CD8-positive, alpha-beta memory T cell (primary cell): ENCODE measurements at places on chromosomes 13 and 19.

DNA sequence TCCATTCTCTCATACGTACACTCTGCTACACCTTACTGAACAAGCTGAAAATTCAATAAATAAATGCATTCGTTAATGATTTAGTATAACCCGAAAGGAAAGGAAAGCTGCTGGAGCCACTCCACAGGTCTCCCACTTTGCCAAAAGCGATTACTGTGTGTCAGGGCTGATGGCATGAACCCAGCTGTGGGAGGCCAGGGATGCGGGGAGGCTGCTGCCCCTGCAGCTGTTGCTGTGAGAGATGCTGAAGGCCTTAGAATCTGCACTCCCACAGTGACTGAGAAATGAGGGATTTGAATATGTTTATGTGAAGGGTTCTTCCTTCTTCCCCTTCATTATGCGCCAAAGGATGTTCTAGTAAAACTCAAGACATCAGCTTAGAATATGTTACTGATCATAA, 58.7 kb upstream of the NBEA start:
- DNase-seq, result no peak

DNA sequence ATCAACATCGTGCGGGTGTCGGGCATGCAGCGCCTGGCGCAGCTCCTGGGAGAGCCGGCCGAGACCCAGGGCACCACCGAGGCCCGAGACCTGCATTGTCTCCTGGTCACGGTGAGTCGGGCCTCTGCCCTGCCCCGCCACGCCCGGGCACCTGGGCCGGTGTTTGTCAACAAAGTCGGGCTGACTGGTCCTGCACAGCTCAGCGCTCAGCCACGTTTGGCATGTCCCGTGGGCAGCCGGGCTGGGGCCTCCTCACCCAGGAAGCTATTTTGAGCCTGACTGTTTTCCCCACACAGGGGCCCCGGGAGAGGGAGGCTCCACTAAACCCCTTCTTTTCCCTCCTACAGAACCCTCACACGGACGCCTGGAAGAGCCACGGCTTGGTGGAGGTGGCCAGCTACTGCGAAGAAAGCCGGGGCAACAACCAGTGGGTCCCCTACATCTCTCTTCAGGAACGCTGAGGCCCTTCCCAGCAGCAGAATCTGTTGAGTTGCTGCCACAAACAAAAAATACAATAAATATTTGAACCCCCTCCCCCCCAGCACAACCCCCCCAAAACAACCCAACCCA, 1.3 kb downstream of the GADD45B start:
- no peak for DNase-seq

GRCh38 chr13:19818223-19818842, 35.6 kb upstream of the PSPC1 start:
- no peak for DNase-seq

- no peak for DNase-seq
These were observed 202.3 kb downstream of the NBEA start for GRCh38 chr13:35144166-35144890.

DNA sequence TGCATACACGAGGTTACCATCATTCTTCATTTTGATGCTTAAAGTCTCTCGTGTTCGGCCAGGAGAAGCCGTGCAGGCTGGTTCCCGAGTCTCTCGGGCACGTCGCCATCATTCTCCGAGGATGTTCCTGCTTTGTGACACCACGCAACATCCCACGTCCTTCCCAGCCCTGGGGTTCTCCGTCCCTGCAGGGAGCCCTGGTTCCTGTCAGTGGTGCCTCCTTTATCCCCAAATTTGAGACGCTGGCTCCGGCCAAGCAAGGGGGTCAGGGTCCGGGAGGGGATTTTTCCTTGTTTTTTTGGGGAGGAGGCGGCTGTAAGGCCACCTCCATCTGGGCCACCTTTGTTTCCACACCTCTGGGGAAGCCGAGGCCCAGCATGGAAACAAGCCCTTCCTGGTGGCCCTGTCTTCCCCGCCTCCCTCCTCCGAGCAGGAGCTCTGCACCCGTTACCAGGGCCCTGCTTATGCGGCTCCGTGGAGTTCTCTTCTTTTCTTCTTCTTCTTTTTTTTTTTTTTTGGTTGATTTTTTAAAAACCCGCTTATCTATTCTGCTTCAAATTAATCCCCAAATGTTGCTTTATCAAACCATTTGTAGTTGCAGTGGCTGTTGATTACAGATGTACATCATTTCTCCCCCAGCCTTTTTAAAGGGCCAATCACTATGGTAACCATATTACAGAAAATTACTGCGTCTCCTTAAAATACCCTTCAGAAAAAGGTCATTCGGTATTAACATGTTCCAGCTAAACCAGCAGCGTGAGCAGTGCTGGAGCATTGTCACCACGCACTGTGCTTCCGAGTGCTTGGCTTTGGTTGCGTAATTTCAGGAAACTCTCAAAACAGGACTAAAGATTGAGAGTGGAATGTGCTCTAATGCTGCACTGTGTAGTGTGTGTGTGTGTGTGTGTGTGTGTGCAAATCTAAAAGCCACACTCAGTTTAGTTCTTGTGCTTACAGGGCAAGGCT, 50.4 kb downstream of the TEX29 start:
- DNase-seq, result no peak

GRCh38 chr13:104522235-104523072, 1456.2 kb upstream of the SLC10A2 start:
- no peak for DNase-seq

- DNase-seq, result no peak
These were observed at the start of gene NAPSA for GRCh38 chr19:50365434-50366306. NAPSA (minus strand) TSS chr19:50365639; CDS start chr19:50365621, 18 bp downstream.

- DNase-seq, result no peak
These were observed 54.1 kb upstream of the ADGRE1 start for GRCh38 chr19:6833166-6833790.

DNA sequence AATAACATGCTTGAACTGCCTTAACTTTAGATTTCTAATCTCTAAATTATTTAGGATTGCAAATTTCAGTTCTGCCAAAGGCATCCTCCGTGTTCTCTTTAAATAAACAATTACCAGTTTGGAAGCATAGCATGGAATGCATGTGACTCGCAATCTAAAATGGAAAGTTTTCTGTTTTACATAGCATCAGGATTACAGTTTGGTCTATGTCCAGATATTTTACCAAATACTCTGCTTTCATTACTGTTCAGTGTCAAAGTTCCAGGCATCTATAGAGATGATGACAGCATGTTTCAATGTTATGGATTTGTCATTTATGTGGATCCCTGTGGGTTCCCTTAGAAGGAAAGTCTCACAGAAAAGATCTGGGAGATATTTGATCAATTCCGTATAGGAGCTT, 16.8 kb downstream of the FLT1 start:
- no peak for DNase-seq

GRCh38 chr13:40494946-40495620, 171.4 kb downstream of the FOXO1 start:
- no peak for DNase-seq

DNA sequence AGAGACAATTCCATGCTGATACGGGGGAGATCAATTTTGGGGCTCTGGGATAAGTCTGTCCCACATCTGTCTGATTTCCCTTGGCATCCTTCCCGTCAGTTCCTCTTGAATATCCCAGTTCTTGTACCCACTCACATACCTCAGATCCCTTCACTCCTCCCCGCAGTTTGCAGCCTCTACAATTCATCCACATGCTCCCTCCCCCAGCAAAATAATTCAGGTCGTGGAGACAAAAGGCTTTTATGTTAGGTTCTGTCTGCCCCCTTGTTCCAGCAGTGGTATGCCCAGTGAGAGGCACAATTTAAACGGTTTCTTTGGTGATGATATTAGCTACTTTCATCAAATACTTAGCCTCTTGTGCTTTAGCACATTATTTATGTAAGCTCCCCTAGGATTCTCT, 9.6 kb downstream of the RPS16 start:
- no peak for DNase-seq

DNA sequence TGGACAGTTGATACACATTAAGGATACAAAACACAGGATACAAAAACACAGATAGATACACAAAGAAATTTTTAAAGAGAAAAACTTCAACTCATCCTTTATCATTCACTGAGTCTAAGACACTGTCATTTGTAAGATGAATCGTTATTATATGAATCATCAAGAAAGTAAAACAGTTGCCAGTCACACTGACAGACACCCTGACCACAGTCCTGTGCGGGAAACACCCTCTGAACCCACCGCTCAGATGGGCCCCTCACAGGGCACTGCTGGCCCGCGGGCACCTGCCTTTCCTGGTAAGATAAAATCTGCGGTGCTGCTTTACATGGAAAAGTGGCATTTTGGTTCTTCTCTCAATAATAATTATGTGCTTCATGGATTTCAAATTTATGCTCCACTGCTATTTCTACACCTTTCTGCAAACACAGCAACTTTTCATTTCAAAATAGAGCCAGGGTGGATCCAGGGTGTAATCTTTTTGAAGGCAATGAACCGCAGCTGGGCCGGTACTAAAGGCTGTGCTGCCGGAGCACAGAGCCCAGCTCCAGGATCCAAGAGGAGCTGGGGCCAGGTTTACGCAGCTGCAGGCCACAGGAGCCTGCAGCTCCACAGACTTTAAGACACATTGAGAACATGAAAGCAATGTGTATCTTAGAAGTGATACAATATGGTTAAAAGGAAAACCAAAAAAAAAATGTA, 76.8 kb downstream of the TUBGCP3 start:
- no peak for DNase-seq

GRCh38 chr19:43625918-43626579, 6.6 kb upstream of the ZNF428 start:
- DNase-seq, result no peak

DNA sequence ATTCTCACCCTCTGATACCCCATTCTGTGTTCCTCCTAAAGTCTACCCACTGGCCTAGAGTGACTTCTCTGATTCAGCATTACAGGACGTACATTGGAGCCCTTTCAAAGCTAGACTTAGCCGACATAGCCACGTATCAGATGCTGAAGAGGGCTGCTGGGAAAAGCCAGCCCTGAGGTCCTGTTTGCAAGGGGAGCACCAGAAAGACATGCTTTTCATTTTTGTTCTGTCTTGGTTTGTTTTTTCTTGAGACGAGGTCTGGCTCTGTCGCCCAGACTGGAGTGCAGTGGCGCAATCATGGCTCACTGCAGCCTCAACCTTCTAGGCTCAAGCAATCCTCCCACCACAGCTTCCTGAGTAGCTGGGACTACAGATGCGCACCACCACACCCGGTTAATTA, 6.3 kb upstream of the ZSWIM4 start:
- DNase-seq, result peak; percentile 28

GRCh38 chr19:53994811-53995210, 3.4 kb downstream of the CACNG6 start:
- no peak for DNase-seq

- DNase-seq, result no peak
These were observed 374.4 kb downstream of the DLEU7 start for GRCh38 chr13:50468849-50469669.

DNA sequence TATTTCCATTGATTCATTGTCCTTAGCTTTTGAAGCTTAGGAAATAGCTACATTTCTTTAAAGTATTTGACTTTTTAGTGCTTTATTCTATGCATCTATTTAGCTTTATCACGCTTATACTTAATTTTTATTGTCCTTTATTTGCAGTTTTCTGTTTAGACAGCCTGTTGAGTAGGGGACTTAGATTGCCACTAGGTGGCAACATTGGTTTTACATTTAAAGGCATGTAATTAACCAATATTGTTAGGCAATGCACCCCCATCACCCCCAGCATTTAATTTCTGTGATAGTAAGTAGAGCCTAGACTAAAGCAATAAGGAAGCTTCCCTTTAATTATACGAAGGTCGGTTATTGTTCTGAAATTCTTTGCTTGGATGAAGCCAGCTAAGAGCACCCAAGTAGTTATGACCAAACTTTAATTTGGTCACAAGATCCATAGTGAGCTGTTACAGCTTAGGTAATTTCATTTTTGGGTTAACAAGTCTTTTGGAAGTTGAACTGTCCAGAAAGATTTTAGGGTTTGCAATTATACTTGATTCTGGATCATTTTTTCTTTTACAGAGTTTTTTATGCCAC, 36.5 kb downstream of the B3GLCT start:
- no peak for DNase-seq

DNA sequence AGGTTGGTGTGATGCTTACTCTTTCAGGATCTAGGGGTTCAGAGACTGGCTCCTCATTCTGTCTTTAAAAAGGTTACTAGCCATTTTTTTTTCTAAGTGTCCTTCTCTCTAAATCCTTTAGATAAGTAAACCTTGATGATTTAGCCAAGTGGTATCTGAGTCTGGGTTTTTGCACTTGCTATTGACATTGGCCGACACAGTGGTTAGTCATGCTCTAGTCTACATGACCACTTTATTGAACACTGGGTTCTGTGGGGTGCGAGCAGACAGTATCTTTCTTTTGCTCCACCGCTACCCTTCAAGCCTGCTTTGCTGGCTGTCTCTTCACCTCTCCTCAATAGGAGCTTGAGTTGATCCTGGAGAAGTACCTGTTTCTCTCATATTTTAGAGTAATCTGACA, 6.2 kb upstream of the NUP58 start:
- no peak for DNase-seq

GRCh38 chr13:109669234-109669612, 117.2 kb downstream of the IRS2 start:
- no peak for DNase-seq

GRCh38 chr13:51995677-51996551, 15.3 kb downstream of the ATP7B start:
- DNase-seq, result no peak

DNA sequence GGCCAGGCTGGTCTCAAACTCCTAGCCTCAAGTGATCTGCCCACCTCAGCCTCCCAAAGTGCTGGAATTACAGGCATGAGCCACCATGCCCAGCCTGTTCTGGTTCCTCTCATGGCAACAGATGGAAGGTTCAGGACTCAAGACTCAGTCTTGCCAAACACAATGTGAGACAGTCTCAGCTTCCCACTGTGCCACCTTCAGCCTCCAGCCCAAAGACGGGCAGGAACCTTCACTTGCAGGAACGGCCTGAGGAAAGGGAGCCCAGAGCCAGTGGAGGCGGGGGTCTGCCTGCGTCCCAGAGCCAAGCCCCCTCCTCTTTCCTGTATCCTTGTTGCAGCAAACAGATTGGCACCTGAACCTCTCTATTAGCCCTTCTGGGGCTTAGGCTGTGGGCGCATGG, 2.9 kb upstream of the CHST8 start:
- no peak for DNase-seq

- DNase-seq, result no peak
These were observed 39.9 kb upstream of the FLT1 start for GRCh38 chr13:28534801-28535200.

DNA sequence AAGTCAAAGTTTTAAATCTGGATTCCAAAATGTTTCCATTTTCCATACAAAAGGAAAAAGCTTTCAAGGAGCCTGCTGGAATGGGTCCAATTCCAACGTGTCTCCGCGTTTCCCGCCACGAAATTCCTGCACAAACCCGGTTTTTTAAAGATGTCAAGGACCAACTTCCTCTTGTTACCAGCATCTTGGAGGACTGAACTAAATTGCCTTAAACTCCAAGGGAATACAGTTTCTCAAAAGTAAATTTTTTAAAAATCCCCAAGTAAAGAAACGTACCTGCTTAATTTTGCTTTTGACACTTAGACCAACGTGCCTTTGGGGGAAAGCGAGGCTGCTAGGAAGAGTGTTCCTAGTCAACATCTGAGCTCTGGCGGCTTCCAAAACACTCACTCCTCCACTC, 12.3 kb upstream of the SOX1 start:
- DNase-seq, result no peak

GRCh38 chr13:75461314-75461713, 20.7 kb downstream of the TBC1D4 start:
- DNase-seq, result no peak

GRCh38 chr13:46751811-46752635, 44.9 kb downstream of the ESD start:
- DNase-seq, result peak; percentile 40

- no peak for DNase-seq
These were observed 2.1 kb downstream of the MAST1 start for GRCh38 chr19:12840091-12841079.
